D721Med (cell line): ENCODE measurements at places on chromosomes 12 and 14.

DNA sequence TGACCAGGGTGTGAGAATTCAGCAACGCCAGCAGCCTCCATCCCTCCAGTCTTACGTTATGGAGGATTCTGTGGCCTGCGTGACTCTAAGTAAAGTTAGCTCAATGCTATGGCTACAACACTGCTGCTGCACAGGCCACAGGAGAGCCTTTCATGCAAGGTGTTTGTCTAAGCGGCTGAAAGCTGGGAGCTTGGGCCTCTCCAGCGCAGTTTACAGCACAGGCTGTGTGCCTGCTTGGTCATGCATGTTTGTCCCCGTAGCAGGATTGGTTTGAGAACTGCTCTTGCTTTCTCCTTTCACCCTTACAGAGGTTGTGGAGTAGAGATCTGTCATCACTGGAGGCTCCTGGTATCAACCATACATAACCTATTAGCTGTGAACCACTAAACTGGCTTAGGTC, 113.1 kb upstream of the TMCC3 start:
- DNase-seq: no peak

GRCh38 chr12:113030875-113031525, 25.5 kb upstream of the DTX1 start:
- no peak for DNase-seq

DNA sequence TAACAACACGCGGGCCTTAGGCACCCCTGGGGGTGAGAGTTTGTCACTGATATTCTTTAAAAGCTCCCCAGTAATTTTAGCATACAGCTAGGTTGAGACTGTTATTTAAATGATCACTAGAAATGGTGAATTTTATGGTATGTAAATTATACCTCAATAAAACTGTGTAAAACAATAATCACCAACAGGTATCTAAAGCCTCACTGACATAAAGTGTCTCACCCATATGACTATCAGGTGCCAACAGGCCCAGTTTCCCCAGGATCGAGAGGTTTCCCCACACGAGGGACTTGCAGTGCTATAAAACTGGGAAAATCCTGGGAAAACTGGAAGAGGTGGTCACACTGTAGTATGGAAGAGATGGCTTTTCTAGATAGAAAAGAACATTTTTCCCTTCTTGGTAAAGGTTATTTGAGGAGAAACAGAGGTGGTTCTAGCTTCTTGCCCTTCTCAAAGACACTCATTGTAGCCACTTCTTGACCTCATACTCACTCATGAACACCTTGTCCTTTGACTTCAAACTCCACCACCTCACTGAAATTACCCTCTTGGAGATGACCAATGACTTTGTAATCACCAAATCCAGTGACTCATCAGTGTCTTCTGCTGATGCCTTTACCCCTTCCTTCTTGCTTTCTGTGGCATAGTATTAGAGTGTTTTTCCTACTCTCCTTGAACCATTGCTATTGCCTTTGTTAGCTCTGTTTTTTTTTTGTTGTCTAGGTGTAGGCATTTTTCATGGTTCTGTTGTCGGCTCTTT, 24.8 kb upstream of the NUBPL start:
- DNase-seq: no peak

DNA sequence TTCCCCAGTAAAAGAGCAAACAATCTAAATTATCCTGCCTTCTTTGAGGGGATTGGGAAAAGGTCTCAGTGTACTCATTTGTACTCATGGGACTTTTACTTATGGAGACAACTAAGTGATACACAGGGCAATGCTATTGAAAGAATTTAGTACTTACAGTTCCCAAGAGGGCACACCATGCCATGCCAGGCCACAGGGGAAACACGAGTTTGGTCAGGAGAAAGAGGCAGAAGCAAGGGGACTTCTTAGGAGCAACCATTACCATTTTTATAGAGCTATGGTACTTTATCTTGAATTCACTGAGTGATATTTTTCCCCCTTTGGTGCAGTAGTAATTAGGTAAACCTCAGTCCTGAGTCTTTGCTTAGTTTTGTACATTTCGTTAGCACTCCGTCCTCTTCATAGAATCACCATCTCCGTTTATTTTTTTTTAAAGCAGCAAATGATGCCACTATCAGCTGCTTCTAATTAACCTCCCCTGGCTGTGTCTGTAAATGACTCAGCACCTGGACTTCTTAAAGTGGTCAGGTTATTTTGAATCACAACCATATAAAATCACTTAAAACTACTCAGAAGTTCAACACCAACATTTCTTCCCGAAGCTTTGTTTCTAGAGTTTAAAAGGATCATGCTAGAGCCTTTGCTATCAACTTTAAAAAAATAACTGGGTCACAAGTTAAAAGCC, 5.9 kb upstream of the WASHC3 start:
- DNase-seq: no peak

DNA sequence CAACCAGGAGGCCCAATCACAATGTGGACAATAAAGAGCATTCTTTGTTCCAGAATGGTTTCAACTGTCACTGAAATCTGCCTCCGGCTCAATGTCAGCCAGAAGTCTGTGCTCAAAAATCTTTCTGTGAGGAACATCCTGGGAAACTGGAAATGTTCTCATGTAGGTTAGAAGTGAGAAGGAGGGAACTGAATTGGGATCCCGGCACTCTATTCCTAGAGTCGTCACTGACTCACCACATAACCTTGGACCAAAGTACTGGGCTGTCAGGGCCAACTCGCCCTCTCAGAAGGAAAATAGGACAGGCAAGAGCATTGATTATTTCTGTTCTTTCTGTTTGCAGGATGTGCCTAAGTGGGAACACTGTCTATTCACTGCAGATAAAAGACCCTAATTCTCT, 57.6 kb downstream of the PRKAB1 start:
- DNase-seq: no peak
